Activated CD4-positive, alpha-beta memory T cell treated with anti-CD3 and anti-CD28 coated beads for 36 hours (primary cell): ENCODE measurements at places on chromosomes 5 and 9. TPM values are rescaled to one million over a fixed set of nuclear protein-coding genes. Genes with fewer than 3 reads are reported as not detected.

The HSD17B3 gene
- not detected for total RNA-seq

DNA sequence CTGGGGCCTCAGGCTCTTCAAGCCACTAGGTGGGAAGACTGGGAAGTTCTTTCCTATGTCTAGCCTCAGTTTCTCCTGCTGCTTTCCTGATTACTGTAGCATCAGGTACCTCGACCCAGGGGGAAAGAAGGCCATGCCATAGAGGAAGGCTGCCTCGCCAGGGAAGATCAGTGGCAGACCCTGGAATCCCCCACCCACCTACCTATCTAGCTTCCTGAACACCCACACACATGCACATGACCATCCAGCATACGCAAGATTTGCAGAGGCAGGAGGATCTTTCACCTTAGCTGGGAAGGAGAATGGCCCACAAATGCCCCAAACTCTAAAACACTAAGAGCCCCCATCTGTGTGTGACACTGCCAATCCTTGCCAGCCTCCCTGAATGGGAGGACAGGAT is 8.0 kb downstream of the NR5A1 start:
- peaks cover 1% of the 10 kb centered on the region for H3K36me3 ChIP-seq
- no peak overlapping the region for H3K27ac ChIP-seq
- H3K27me3 ChIP-seq = peaks cover 15% of the 10 kb centered on the region

GRCh38 chr5:169226895-169227294 is 74.0 kb downstream of the SLIT3 start:
- no peaks in the 10 kb centered on the region for H3K36me3 ChIP-seq
- no peak overlapping the region for H3K4me3 ChIP-seq
- no peak for DNase-seq
- H3K27ac ChIP-seq = no peak overlapping the region
- peaks cover 2% of the 10 kb centered on the region for H3K27me3 ChIP-seq

- H3K27me3 ChIP-seq = no peaks in the 10 kb centered on the region
- H3K4me3 ChIP-seq = no peak overlapping the region
- peak overlapping the region; percentile 20 for H3K27ac ChIP-seq
- H3K36me3 ChIP-seq = no peaks in the 10 kb centered on the region
Observed at GRCh38 chr9:124146031-124146561, 111.7 kb upstream of the NEK6 start.

DNA sequence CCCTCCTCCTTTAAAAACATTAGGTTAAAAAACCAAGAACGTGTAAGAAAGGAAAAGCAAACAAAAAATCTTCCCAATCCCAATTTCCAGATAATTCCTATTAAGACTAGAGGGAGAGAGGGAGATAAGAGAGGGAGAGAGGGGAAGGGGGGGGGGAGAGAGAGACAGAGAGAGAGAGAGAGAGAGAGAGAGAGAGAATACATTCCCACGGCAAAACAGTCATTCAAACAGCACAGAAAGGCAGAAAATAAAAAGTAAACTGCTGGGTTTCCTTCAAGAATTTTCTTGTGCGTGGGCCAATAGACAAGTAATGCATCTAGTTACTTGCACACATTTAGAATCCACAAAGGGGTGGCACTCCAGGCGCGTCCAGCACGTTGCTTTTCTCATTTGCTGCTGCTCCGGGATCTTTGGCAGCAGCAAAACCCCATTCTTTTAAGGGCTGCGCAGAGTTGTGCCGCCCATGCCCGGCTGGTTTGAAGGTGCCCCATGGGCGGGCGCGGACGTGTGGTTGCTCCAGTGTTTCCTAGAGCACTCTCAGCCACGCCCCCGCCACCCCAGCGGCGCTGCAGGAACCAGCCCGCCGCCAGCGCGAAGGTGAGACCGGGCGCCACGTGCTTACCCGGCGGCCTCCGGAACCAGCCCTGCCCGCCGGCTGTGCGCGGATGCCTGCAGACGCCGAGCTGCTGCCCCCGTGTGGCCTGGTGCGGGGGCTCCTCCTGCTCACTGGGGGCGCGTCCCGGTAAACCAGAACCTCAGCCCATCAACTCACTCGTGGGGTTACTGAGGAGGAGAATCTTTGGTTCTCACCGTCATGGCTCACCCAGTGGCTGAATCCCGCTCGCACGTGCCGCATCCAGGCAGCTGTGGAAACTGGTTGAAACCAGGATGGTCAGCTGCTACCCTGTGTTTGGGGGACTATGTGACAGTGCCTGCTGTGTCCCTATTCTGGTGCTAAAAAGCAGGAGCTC is 44.6 kb downstream of the STC2 start:
- H3K27me3 ChIP-seq = peaks cover 52% of the 10 kb centered on the region
- H3K4me1 ChIP-seq = peaks cover 7% of the 10 kb centered on the region
- DNase-seq = peak; percentile 81
- H3K4me3 ChIP-seq = no peak overlapping the region

- H3K36me3 ChIP-seq = no peaks in the 10 kb centered on the region
- no peak overlapping the region for H3K27ac ChIP-seq
- peaks cover 11% of the 10 kb centered on the region for H3K4me1 ChIP-seq
- DNase-seq = no peak
- H3K27me3 ChIP-seq = no peaks in the 10 kb centered on the region
Observed at GRCh38 chr9:109122726-109123621, 3.2 kb upstream of the TMEM245 start.

- no peaks in the 10 kb centered on the region for H3K27me3 ChIP-seq
- no peaks in the 10 kb centered on the region for H3K36me3 ChIP-seq
- DNase-seq = no peak
- no peak overlapping the region for H3K27ac ChIP-seq
Observed at GRCh38 chr9:125511789-125512660, 195.0 kb downstream of the MAPKAP1 start.

The CD72 gene
- 9.8 TPM for total RNA-seq

GRCh38 chr5:112634166-112634565 is 103.5 kb upstream of the APC start:
- H3K36me3 ChIP-seq = peaks cover 6% of the 10 kb centered on the region
- DNase-seq = no peak
- H3K27ac ChIP-seq = no peak overlapping the region
- peaks cover 16% of the 10 kb centered on the region for H3K27me3 ChIP-seq
- no peaks in the 10 kb centered on the region for H3K4me1 ChIP-seq
- H3K4me3 ChIP-seq = no peak overlapping the region

DNA sequence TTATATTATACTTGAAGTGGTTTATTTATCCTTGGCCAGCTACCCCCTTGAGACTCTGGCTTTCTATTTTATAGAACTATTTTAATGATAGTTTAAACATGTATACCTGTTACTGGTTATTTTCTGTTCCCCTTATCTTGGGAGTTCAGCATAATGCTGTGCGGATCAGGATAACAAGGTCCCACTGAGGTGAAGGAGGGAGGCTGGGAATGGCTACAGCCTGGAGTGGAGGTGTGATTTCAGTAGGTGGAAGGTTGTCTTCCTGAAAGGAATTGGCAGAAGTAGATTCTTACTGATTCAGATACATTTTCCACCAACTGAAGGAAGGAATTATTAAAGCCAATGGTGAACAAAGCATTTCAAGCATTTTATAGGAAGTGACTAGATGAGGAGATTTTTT is 38.9 kb downstream of the PAM start:
- H3K27me3 ChIP-seq = no peaks in the 10 kb centered on the region
- peaks cover 24% of the 10 kb centered on the region for H3K4me1 ChIP-seq
- no peak overlapping the region for H3K27ac ChIP-seq
- DNase-seq = no peak
- H3K36me3 ChIP-seq = peaks cover 3% of the 10 kb centered on the region

The SNX24 gene
- total RNA-seq = 7.5 TPM

DNA sequence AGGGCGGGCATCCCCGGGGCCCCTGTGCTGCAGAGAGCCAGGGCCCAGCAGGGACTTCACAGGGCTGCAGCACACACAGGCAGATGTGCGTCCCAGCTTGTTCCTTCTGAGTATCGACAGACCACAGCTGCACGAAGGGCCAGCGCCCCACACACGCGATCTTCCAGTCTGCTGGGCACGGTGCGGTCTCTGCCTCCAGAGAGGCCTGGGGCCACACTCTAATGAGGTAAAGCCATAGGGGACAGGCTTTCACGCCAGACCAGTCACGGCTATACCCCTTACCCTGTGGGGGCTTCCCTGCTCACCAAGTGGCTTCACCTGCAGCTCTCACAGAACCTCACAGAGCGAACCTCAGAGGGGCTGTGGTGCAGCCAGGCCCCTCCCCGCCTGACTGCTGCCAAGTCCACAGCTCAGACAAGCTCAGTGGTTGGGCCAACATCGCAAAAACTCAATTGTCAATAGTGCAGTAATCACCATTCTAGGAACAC is 82.2 kb downstream of the SHB start:
- H3K27me3 ChIP-seq = no peaks in the 10 kb centered on the region
- no peaks in the 10 kb centered on the region for H3K36me3 ChIP-seq
- H3K27ac ChIP-seq = no peak overlapping the region
- H3K4me1 ChIP-seq = no peaks in the 10 kb centered on the region
- no peak for DNase-seq
- H3K4me3 ChIP-seq = no peak overlapping the region

GRCh38 chr9:20376731-20377375 is 245.4 kb downstream of the MLLT3 start:
- no peaks in the 10 kb centered on the region for H3K27me3 ChIP-seq
- H3K36me3 ChIP-seq = peaks cover 1% of the 10 kb centered on the region
- H3K4me3 ChIP-seq = no peak overlapping the region
- peaks cover 36% of the 10 kb centered on the region for H3K4me1 ChIP-seq
- DNase-seq = no peak

GRCh38 chr5:10481241-10481935 is 39.7 kb downstream of the ROPN1L start:
- H3K27ac ChIP-seq = no peak overlapping the region
- H3K27me3 ChIP-seq = peaks cover 3% of the 10 kb centered on the region
- no peaks in the 10 kb centered on the region for H3K4me1 ChIP-seq
- H3K4me3 ChIP-seq = no peak overlapping the region
- DNase-seq = no peak

- no peaks in the 10 kb centered on the region for H3K27me3 ChIP-seq
- peak overlapping the region; percentile 91 for H3K27ac ChIP-seq
- no peak for DNase-seq
- peaks cover 59% of the 10 kb centered on the region for H3K4me1 ChIP-seq
Observed at GRCh38 chr9:5630081-5630507, 1.2 kb downstream of the RIC1 start.

DNA sequence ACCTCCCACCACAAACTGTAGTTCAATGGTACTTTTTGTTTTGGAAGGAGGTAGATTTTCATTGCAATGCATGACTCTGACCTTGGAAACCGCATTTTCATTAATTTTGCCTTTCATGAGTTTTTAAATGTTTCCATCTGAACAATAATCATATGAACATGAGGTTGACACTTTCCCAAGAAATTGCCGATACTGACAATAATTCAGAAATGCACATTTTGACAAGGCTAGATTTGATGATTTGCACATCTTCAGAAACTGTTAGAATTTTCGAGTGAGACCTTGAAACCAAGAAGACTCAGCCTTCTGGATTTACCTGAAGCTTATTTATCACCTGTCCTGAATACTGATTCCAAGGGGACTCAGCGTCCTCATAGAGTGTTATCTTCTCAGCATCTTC is 93.8 kb upstream of the NTRK2 start:
- H3K27ac ChIP-seq = no peak overlapping the region
- DNase-seq = no peak
- no peaks in the 10 kb centered on the region for H3K27me3 ChIP-seq
- H3K36me3 ChIP-seq = no peaks in the 10 kb centered on the region

DNA sequence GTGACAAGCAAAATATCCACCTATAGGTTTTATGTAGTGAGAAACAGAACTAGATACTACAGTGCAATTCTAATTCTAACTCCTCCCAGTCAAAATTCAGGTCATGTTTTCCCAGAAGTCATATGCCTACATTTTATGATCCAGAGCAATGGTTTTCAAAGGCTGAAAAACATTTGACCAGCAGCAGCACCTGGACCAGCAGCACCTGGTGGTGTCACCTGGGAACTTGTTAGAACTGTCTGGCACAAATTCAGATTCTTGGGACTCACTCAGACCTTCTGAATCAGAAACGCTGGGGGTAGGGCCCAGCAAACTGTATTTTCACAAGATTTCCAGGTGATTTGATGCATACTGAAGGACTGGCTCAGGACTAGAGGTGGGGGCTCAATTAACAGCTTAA is 367.7 kb upstream of the RFX3 start:
- no peaks in the 10 kb centered on the region for H3K27me3 ChIP-seq
- no peaks in the 10 kb centered on the region for H3K36me3 ChIP-seq
- no peak for DNase-seq
- H3K4me3 ChIP-seq = no peak overlapping the region
- H3K27ac ChIP-seq = no peak overlapping the region

The CCDC69 gene
- total RNA-seq = 27.6 TPM

- H3K27me3 ChIP-seq = peaks cover 3% of the 10 kb centered on the region
- no peak overlapping the region for H3K4me3 ChIP-seq
- H3K4me1 ChIP-seq = no peaks in the 10 kb centered on the region
- no peaks in the 10 kb centered on the region for H3K36me3 ChIP-seq
- H3K27ac ChIP-seq = no peak overlapping the region
Observed at GRCh38 chr9:14250794-14251153, 63.2 kb downstream of the NFIB start.

GRCh38 chr9:130689937-130690700 is 3.5 kb upstream of the EXOSC2 start:
- peaks cover 7% of the 10 kb centered on the region for H3K36me3 ChIP-seq
- no peak for DNase-seq
- no peak overlapping the region for H3K27ac ChIP-seq
- H3K4me3 ChIP-seq = no peak overlapping the region

GRCh38 chr9:128903871-128904620 is 16.7 kb upstream of the PHYHD1 start:
- H3K27me3 ChIP-seq = no peaks in the 10 kb centered on the region
- H3K4me1 ChIP-seq = peaks cover 51% of the 10 kb centered on the region
- DNase-seq = peak; percentile 41
- no peak overlapping the region for H3K4me3 ChIP-seq
- H3K27ac ChIP-seq = peak overlapping the region; percentile 66

GRCh38 chr5:39587675-39588074 is 162.9 kb upstream of the DAB2 start:
- H3K4me1 ChIP-seq = no peaks in the 10 kb centered on the region
- no peak for DNase-seq
- H3K36me3 ChIP-seq = no peaks in the 10 kb centered on the region
- H3K27ac ChIP-seq = no peak overlapping the region
- no peak overlapping the region for H3K4me3 ChIP-seq

The PPP2R2B gene
- 1.1 TPM for total RNA-seq

The SLC34A3 gene
- total RNA-seq = not detected

The TSLP gene
- 0.55 TPM for total RNA-seq

The IFNA16 gene
- not detected for total RNA-seq

- H3K4me1 ChIP-seq = no peaks in the 10 kb centered on the region
- H3K27ac ChIP-seq = no peak overlapping the region
- no peak overlapping the region for H3K4me3 ChIP-seq
- no peaks in the 10 kb centered on the region for H3K36me3 ChIP-seq
Observed at GRCh38 chr9:14366076-14366475, 52.1 kb upstream of the NFIB start.
